ENCODE measurements at places on chromosomes 5 and 9.

DNA sequence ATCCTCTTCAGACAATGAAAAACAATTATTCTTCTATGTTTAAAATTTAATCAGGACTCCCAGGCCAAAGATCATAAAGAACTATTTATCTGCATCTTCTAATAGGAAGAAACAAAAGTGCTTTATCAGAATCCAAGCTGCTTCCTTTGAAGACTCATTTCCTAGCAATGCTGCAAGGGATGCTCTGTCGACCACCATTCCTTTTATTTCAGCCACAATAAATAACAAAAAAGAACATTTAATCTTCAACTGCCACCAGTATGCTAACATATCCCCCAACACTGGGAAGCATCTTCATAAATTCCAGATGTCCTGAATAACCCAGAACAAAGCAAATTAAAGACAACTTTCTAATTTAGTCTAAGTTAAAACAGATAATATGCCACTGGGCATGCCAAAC lies 68.7 kb downstream of the PKD2L2 start:
- DNase-seq: no peak

DNA sequence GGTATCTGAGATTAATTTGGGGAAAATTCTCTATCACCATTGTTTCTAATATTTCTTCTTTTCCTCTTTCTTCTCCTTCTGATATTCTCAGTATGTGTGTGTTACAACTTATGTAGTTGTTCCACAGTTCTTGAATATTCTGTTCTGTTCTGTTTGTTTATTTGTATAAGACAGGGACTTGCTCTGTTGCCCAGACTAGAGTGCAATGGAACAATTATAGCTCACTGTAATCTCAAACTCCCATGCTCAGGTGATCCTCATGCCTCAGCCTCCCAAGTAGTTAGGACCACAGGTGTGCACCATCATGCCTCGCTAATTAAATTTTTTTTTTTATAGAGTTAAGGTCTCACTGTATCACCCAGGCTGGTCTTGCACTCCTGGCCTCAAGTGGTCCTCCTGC lies 145.8 kb upstream of the TUT7 start:
- DNase-seq: no peak

DNA sequence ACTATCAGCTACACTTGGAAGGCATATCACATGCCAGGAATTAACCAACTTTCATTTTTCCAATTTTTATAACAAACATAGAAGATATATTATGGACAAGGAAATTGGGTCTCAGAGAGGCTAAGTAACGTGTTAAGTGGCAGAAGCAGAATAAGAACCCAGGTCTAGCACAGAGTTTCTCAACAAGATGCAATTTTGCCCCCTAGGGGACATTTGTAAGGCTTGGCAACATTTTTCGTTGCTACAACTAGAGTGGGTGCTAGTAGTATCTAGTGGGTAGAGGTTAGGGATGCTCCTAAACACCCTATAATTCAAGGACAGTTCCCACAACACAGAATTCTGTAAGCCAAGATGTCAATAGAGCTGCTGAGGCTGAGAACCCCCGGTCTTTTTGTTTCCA lies 180.6 kb downstream of the SNCAIP start:
- DNase-seq: no peak

DNA sequence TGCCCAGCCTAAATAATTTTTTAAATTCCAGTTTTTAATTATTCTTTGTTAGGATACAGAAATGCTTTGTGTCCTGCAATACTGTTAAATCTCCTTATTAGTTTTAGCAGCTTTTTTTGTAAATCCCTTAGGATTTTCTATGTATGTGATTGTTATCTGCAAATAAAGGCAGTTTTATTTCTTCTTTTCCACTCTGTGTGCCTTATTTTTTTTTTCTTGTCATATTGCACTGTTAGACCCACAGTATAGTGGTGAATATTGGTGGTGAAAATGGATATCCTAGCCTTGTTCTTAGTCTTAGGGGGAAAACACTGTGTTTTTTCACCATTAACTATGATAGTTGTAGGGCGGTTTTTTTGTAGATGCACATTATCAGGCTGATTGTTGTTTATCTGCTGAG lies 11.3 kb upstream of the KIAA1958 start:
- no peak for DNase-seq

DNA sequence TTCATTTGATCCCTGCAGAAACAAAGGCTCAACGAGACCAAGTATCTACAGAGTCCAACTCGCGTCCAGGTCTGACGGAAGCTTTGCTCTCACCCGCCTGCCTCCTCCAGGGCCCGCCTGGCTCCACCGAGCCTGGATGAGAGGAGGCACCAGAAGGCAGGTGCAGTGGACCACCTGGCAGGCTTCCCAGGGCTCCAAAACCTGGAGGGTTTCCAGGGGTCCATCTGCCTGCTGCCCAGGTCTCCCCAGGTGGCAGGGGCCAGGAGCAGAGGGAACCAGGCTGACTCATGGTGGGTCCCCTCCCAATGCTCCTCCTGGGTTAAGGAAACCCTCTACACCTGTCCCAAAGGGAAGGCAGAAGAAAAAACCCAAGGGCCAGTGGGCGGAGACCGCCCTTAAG lies 59.5 kb downstream of the VAV2 start:
- DNase-seq: no peak

DNA sequence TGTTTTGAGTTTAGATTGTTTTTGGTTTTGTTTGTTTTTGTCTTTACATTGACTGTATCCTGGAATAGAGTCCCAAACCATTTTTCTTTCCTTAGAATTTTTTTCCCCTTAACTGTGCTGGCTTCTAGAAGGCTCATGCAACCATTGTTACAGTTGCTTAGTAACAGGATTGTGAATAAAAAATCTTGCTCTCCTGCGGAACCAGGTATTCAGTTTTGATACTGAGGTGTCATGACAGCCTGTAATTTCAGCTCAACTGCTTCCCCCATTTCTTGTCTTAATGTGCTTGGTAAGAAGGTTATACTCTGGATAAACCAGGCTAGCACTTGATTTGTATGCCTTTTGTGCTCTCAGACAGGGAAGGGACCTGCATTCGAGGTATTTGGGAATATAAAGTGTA lies 42.1 kb downstream of the FOCAD start:
- DNase-seq: no peak

DNA sequence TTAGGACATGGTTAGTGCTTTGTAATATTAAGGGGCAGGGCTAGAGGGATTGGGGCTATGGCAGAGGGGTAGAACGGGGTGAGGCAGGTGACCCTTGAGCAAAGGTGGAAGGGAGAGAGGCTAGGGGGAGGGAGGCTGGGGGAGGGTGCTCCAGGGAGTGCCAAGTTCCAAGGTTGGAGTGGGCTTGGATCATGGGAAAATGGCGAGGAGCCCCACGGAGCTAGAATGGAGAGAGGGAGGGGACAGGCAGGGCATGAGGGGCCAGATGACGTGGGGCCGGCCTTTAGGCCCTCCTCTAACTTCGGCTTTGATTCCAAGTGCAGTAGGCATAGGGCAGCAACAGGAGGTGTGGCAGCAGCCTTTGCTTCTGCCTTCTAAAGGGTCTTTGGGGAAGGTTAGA lies 171.8 kb upstream of the PANK3 start:
- DNase-seq: no peak

DNA sequence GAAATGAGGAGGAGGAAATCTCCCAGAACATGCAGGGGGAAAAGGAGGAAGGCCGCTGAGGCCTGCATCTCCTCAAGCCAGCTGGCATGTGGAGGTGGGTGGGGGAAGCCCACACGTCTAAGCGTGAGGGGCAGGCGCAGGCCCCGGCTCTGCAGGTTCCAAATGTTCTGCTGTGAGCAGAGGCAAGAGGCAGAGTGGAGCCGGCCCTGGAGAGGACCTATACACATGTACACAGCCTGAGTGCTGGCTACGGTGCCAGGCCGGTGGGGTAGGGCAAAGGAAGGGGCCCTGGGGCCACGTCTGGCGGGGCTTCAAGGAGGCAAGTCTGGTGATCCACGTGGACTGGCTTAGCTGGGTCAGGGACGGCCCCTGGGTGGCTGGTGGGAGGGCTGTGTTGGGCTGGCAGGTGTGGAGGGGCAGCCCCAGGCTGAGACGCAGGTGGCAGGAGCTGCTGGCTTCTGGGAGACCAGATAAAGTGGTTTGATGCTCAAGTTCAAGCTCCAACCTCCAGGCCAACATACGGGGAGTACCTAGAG lies 26.4 kb downstream of the LPCAT1 start:
- no peak for DNase-seq

- DNase-seq: no peak
Measured at GRCh38 chr9:37406603-37407401, 15.7 kb upstream of the GRHPR start.

- DNase-seq: no peak
Measured at GRCh38 chr5:174520420-174521396, 203.7 kb upstream of the MSX2 start.

- DNase-seq: no peak
Measured at GRCh38 chr5:39203951-39204350, 15.4 kb downstream of the FYB1 start.

Data from right forelimb (tissue), 1 donor.